ENCODE measurements at places on chromosomes 1 and 21.

DNA sequence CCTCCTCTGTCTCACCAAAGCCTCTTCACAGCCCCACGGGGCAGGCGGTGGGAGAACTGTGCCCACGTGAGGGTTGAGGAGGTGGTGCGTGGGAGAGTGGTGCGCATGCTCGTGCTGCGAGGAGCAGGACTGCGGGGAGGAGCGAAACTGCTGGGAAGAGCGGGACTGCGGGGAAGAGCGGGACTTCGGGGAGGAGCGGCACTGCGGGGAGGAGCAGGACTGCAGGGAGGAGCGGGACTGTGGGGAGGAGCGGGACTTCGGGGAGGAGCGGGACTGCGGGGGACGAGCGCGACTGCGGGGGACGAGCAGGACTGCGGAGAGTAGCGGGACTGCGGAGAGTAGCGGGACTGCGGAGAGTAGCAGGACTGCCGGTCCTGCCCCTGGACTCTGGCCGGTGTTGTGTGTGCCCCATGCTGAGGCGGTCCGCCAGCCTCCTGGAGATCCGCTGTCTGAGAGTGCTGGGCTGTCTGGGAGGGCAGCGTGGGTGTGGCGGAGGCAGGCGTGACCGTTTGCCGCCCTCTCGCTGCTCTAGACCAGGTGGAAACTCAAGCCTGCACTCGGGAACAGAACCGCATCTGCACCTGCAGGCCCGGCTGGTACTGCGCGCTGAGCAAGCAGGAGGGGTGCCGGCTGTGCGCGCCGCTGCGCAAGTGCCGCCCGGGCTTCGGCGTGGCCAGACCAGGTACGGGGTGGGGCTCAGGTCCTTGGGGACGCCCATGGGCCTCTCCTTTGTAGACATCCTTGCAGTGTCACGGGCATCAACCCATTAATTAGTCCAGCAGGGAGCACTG lies 24.6 kb downstream of the TNFRSF1B start:
- DNase-seq: no peak

GRCh38 chr21:38898422-38899096 lies 92.8 kb downstream of the ETS2 start:
- no peak for DNase-seq

DNA sequence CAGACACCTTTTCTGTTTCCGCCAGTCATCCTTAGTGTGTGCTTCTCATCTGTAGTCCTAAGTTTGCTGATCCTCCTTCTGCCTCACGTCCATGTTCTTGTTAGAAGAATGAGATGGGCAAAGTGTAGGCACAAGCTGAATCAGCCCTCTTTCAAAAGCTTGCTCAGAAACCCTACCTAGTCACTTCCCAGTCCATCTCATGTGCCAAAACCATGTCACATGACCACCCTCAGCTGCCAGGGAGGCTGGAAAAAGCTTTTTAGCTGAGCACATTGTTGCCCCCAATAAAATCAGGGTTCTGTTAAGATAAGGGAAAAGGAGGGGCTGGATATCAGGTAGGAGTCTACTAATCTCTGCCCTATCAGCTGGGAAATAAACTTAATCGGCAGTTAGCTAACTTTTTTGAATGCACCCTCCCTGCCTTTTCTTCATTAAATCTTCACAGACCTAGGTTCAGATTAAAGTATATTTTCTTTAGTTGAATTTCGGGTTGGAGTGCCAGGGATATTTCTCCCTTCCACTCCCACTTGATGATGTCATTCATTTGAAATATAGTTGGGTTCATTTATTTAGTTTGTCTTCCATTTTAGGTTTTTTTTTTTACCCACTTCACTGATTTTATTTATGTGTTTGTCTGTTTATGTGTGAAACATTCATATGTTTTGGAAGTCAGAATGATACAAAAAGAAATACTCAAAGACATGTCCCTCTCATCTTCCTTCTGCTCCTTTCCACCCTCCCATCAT lies 129.2 kb downstream of the ROR1 start:
- DNase-seq: no peak

DNA sequence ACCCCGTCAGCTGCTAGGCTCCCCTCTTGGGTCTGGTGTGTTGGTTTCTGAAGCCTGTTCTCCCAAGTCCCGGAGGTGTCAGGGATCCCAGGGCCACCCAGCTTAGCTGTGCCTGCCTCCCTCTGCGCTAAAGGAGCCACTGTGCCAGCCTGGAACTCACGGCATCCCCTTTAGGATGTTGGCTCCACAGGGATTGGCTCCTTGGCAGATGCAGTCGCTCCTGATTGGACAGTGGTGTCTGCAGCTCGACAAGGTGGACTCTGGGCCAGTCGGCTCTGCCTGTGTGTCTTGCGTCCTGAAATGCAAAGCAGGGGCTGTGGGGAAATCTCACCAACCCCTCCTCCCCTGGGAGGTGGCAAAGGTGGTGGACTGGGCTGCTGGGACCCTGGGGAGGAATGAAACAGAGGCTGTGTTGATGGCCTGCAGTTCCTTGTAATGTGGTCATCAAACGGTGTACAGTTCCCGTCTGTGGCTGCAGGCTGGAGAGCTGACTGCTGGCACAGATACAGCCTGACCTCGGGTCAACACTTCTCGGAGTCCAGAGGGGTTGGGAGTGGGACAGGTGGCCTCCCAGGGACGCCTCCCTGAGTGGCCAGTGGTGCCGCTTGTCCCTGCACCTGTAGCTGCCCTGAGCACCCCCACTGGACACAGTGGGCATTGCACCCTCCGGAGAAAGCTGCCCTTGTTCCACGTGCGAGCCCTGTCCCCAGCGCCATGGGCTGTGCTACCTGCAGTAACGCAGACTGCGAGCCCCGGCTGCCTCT lies 11.5 kb upstream of the KCNAB2 start:
- no peak for DNase-seq

GRCh38 chr21:43645136-43645891 lies 14.0 kb downstream of the HSF2BP start:
- DNase-seq: peak; percentile 86

DNA sequence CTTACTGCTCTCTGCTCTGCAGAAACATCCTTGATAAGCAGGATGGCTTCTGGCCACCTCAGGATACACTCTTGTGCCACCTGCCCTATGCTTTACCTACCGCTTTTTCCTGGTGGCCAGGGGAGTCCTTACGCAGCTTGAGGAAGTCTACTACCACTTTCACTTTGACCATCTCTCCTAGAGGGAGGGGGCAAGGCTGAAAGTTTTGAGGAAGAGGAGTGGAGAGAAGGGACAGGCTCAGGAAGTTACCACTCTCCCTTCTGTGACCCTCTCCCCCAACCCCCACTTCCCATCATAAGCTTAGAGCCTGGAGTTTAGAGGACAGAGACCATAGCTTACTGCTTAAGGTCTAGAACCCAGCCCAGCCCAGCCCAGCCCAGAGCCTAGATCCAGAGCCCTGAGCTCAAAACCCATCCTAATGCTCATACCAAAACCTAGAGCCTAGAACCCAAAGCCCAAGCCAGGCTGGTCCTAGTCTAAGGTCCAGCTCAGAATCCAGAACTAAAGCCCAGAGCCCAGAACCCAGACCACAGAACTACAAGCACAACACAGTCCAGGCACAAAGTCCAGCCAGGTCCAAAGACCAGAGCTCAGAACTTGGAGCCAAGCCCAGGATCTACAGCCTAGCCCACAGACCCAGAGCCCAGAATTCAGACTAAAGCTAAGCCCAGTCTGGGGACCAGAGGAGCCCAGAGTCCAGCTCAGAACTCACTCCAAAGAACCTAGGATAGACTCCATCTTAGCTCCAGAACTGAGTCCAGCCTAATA lies 18.0 kb upstream of the MFSD2A start:
- no peak for DNase-seq

GRCh38 chr1:48055876-48056764 lies 58.9 kb upstream of the TRABD2B start:
- DNase-seq: no peak

DNA sequence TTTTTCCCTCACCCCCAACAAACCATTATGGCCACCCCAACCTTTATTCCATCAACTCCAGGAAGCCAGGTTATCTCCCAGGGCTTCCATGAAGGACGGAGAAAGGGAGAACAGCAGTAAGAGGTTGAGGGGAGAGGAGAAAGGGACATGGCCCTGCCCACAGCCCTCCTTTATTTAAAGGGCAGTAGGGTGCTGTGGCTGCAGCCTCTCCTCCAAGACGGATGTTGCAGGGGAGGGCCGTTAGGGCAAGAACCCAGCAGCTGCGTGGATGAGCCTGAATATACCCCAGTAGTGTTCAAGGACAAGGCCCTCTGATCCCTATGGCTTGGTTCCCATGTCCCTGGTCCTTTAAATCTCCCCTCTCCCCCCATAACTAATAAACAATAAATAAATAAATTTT lies 5.9 kb downstream of the RXFP4 start:
- no peak for DNase-seq

DNA sequence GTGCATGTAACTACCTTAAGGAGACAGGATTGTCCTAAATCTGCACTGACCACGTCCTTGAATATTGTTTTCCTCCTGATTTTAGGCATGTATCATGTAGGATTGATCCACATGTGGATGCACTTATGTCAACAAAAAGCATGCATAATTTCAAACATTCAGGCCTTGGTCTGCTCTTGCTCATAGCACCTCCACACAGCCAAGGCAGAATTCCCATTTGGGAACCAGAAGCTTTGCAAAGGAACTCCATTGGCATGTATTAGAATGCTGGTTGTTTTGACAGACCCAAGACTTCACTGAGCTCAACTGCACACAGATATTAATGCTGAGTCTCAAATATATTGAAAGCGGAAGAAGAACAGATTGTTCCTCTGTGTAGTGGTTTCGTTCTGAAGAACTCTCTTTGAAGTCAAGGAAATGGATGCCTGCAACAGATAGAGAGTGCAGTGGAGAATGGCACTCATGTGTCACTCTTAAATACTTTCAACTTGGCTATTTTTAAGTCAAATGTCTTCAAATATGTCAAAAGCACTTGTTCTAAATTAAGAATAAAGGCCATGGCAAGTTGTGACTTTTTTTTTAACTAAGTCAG lies 387.6 kb downstream of the LTN1 start:
- DNase-seq: no peak

- DNase-seq: peak; percentile 82
Measured at GRCh38 chr21:46661211-46661625, 25.7 kb downstream of the PRMT2 start.

DNA sequence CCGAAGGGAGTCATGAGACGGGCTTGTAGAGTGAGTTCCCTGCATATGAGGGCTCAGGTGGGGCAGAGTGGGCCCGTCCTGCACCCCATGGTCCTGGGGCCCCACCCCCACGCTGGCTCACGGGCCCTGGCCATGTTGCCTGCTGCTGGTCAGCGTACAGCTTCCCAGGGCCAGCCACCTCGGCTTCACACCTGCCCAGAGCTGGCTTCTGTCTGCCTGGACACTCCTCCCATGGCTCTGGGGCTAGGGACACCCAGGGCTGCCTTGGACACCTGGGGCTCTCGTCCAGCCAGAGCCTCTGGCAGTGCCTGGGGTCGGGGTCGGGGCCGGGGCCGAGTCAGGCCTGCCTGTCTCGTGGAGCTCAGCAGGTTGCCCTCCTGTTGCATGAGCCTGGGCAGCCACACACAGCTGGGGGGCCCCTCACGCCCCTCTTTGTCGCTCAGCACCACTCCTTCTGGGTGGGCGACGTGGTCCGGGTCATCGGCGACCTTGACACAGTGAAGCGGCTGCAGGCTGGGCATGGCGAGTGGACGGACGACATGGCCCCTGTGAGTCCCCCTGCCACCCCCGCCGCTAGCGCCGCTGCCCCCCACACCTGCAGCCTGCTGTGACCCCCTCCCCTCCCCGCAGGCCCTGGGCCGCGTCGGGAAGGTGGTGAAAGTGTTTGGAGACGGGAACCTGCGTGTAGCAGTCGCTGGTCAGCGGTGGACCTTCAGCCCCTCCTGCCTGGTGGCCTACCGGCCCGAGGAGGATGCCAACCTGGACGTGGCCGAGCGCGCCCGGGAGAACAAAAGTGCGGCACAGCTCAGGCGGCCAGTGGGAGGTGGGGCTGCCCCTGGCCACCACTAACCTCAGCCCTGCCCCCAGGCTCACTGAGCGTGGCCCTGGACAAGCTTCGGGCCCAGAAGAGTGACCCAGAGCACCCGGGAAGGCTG lies 5.5 kb upstream of the MMP23B start:
- DNase-seq: no peak

GRCh38 chr21:45655124-45655523 lies 11.6 kb downstream of the PCBP3 start:
- DNase-seq: peak; percentile 66

- DNase-seq: peak; percentile 58
Measured at GRCh38 chr21:45554477-45555175, 12.4 kb upstream of the SLC19A1 start.

GRCh38 chr1:219031809-219032208 lies 141.9 kb upstream of the LYPLAL1 start:
- no peak for DNase-seq

GRCh38 chr1:109240158-109241152 lies 8.9 kb upstream of the CELSR2 start:
- peak; percentile 78 for DNase-seq

- DNase-seq: no peak
Measured at GRCh38 chr1:167489571-167490340, 28.6 kb downstream of the CD247 start.

DNA sequence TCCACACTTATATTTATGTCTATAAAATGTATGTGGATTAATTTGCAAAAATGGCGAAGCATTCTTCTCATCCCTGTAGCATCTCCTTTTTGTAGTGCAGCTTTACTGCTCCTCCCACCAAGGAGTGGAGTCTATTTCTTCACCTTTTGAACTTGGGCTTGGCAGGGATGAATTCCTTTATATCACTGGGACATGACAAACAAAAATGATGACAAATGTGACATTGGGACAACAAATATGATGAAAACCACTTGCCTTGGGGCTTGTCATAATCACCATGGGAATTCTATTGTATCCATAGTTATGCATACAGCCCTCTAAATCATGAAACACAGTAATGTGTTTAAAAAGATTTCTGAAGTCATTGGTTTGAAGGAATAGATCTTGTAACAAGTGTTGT lies 155.0 kb downstream of the TNFSF18 start:
- DNase-seq: no peak

- no peak for DNase-seq
Measured at GRCh38 chr1:207628776-207629175, 16.2 kb upstream of the CR1L start.

GRCh38 chr21:42255825-42256224 lies 36.9 kb downstream of the ABCG1 start:
- DNase-seq: no peak

DNA sequence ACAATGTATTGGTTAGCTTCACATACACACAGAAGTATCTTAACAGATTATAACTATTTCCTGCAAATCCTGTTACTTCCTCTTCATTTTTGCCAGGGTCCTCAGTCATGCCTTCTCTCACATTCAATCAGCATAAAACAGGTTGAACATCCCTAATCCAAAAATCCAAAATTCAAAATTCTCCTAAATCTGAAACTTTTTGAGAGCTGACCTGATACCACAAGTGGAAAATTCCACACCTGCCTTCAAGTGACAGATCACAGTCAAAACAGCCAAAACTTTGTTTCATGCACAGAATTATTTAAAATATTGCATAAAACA lies 62.9 kb upstream of the FBXO28 start:
- DNase-seq: no peak
